Pons (tissue), 1 donor: ENCODE measurements at places on chromosomes 2 and 18.
A peak's percentile ranks its signal among the peaks of the same experiment; 100 is the strongest.

DNA sequence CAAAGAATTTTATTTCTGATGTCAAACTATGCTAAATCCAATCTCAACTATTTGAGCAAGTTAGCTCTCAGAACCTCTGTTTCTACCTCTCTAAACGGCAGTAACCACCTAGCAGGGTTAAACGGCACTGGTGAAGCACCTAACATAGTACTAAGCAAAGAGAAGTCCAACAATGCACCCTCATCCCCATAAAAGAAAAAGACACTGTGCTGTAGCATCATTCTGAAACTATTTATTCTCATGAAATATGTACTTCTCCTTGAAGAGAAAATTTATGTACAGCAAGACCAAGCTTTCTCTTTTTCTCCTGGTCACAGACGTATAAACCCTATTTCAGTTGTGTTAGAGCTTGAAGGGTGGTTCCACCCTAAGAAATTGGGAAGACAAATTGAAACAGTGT, 4.8 kb downstream of the MEX3C start:
- no peak for DNase-seq

DNA sequence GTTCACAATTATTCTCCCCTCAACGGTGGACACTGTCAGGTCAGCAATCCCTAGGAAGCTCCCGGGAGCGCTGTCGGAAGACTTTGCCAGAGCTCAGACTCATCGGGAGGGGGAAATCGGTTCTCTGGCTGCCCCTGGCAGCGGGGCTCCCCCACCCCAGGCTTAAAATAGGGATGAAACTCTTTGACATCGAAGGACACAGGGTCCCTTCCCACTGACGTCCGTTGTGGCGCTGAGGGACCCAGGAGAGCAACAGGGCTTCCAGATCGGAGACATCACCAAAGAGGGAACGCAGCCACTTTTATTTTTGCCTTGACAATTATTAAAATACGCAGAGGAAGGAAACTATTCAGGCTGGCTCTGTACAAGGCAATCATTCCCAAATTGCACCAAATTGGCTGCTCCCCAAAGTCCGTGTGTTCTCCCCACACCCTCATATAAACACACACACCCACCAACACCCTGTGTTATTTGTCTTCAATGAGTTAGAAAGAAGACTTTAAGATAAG, 249.0 kb downstream of the CDH20 start:
- no peak for DNase-seq

DNA sequence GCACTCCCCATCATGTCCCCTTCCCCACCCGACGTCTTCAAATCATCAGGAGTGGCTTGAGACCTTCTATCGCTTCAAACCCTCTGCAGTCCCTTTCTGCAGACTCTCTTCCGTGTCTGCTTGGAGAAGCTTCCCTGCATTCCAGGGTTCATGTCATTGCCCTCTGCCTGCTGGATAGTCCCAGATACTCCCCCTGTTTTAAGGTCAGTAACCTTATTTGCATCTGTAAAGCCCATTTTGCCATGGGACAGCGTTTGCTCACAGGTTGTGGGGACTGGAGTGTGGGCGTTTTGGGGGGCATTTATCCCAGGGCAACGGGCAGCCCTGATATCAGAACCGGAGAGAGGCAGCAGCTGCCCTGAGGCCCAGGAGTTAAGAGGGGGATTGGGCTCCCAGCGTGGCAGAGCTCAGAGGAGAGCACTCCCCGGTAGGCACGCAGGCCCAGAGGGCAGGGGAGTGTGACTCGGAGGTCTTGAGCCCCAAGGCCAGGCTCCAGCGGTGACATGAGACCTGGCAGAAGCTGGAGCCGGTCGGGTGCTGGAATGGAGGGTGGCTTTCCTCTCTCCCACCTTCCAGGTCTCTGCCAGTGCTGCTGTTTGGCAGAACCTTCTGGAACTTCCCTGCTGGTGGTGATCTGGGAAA, 73.8 kb downstream of the RTP5 start:
- no peak for DNase-seq

DNA sequence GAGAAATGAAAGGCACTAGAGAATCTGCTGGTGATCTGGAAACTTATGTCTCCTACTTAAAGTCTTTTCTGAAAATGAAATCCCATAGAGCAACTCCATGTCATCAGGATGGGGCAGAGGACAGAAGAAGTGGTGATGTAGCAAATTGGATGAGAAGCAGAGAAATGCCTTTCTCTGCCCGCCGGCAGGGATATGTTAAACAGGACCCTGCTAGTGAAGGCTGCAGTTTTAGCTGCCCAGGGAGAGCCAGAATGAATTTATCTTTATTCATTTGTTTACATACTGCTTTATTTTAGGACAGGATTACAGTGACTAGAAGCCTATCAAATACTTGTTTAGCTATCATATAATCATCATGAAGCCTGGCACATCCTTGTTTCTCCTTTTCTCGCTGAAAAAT, 247.0 kb downstream of the DOK6 start:
- no peak for DNase-seq

DNA sequence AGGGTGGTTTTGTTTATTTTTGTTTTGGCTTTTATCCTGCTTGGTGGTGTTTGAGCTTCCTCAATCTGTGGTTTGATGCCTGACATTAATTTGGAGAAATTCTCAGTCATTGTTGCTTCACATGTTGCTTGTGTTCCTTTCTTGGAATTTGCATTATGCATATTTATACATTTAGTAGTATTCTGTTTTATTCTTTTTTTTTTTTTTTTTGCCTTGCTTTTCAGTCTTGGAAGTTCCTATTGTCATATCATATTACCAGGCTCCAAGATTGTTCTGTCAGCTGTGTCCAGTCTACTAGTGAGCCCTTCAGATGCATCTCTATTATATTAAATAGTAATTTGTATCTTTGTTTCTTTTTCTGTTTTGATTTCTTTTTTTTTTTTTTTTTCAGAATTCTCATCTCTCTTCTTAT, 77.0 kb downstream of the EPC2 start:
- no peak for DNase-seq

GRCh38 chr2:237171881-237172280, 86.2 kb downstream of the COPS8 start:
- no peak for DNase-seq

GRCh38 chr2:12192762-12193161, 446.3 kb downstream of the LPIN1 start:
- peak; percentile 24 for DNase-seq

- no peak for DNase-seq
Observed at GRCh38 chr2:189526241-189526640, 54.3 kb downstream of the SLC40A1 start.

DNA sequence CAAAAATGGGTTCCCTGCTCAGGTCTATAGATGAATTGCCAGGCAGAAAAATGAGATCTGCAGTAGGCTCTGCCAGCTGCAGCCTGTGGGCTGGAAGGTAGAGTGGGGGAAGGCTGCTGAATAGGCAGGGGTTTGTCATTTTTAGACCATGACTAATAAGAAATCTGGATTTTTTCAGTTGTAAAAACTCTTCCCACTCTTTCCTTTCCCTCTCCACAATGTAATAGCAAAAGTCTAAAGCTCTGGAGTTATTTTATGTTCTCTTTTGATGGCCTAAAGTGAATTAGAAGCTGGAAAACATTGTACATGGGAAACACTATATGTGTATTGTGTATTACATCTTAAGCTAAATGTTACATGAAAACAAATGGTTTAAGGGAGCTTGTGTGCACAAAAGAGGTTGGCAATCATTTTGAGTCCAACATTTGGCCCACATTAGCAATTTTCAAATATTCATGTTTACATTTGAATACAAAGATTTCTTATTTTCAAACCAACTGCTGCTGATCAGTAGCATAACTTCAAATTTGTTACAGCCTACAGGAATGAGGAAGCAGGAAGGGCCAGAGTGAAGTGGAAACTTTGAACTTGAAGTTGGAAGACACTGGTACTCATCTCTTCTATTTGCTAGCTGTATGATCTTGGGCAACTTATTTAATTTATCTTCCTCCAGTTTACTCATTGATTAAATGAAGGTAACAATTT, 407.1 kb downstream of the SLC4A3 start:
- DNase-seq: no peak

DNA sequence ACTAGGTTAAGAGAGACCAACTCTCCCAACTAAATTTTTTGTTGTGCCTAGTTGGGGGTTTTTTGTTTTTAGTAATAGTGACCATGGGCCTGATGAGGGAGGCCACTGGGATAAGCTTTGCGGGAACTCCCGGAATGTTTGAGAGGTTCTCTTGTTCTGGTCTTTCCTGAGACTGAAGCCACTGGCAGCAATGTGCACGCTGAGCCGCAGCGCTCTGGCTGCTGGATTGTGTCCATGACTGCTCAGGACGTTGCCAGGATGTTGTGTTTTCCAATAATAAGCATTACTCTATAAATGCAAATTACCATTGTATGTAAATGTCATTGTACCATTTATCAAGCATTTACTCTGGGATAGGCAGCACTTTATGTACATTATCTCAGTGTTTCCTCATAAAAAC, 126.1 kb downstream of the GALNT1 start:
- no peak for DNase-seq

DNA sequence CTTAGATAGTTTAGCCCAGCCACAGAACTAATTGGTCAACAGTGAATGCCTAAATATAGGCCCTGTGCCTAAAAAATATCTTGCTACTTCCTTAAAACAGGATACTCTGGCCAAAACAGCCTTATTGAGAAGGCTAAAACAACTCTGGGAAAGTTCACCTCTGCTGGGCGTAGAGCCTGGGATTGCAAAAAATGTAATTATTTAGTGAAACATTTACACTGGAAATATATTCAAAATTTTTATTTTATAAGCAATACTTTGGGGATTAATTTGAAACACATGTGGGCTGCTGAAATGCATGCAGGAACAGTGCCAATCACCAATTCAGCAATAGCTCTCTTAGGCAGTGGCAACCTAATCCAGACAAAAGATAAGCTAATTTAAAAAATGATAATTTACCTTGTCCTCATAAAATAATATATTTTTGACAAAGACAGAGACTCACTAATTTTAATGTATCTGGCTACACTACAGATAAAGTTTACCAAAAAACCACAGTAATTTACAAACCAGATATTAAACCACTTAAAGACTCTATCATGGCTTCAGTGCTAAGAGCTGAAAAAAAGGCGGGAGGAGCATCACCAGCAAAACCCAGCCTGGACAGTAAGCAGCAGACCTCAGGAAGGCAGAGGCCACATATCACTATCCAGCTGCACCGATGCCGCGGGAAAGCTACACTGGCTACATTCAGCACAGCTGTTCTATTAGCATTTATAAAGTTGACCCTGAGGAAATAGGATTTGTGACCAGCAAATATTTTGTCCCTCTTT, 18.5 kb downstream of the TRAK2 start:
- no peak for DNase-seq

DNA sequence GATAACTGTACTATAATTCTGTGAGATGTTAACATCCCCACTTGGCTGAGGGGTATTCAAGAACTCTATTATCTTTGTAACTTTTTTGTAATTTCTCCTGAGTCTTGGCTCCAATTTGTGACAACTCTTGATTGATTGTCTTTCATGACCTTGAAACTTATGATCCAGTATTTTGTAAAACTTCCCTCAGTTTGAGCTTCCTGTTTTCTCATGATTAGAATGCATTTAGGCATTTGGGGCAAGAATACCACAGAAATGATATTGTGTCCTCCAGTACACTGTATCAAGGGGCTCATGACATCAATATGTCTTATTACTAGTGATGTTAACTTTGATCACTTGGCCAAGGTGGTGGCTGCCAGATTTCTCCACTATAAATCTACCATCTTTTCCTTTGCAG, 37.4 kb downstream of the PNO1 start:
- DNase-seq: no peak

- DNase-seq: no peak
Observed at GRCh38 chr2:74886811-74887210, 52.9 kb downstream of the HK2 start.

- DNase-seq: no peak
Observed at GRCh38 chr2:236558993-236559978, 10.3 kb upstream of the ACKR3 start.

DNA sequence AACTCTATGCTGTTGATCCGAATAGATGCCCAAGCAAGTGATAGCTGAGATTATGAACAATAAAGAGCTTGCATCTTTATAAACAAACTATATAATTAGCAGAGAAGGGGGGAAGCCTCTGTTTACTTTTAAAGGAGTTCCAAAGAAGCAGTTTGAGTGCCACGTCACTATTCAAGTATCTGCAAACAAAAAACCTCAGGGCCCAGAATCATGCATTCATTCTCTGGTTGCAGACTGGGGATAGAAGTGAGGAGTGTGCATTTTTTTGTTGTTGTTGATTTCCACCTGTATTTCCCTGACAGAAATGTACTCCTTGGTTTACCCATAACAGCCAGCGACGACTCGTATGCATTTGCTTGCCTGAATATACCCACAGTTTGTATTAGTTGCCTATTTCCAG, 264.3 kb downstream of the PTGR3 start:
- DNase-seq: no peak

- no peak for DNase-seq
Observed at GRCh38 chr2:85091838-85092237, 41.4 kb upstream of the TCF7L1 start.

GRCh38 chr2:208064220-208064961, 39.1 kb upstream of the PLEKHM3 start:
- no peak for DNase-seq

DNA sequence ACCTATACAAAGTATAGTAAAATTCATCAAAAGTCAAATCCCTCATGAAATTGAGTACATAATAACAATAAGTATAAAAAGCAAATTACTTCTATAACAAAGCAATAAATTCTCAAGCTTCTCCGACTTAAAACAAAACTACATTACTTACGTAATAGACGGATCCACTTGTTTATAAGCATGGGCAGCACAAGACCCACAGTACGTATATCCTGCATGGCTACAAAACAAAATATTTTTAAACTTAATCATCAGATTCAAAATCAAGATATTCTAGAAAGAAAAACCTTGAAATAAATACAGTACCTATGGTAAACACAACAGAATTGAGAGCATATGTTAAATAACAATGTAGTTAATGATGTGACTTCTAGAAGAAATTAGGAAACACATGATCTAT, 78.9 kb downstream of the MEMO1 start:
- DNase-seq: no peak

GRCh38 chr2:157735532-157735931, 106.9 kb upstream of the ACVR1C start:
- no peak for DNase-seq

DNA sequence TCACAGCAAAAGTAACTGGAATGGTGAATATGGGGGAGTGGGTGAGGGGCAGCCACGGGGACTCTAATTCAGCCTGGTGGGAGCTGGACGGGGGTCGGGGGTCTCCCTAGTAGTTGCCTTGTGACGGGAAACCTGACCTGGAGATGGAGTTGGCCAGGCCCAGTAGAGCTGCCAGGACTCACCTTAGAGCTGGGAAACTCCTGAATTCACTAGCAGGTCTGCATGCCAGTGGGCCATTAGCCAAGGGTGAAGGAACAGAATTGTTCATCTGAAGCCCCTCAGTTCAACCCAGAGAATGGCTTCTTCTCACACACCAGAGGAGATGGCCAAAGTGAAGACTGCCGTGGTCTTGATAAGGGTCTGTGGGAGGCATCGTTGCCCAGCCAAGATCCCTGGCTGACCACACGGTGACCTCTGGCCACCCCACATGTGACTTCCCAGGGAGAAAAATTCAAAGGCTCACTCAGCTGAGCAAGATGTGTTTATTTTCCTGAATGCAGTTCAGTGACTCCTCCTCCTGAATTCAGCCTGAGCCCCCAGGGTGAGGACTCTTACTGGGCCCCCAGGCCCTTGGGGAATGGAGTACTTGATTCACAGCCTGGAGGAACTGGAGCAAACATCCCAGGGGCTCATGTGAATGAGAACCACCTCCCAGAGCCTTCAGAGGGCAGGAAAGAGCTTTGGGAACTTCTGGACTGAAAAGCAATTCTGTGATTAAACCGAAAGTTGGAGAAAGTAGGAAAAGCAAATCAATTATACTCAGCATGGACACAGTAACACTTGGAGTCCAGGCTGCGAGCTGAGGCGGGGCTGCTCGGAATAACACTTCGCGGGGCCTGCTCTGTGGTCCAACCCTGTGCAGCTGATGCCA, 25.2 kb downstream of the MOCOS start:
- no peak for DNase-seq
